ENCODE measurements at places on chromosomes 16 and 17. TPM values are rescaled to one million over a fixed set of nuclear protein-coding genes. Genes with fewer than 3 reads are reported as not detected.

DNA sequence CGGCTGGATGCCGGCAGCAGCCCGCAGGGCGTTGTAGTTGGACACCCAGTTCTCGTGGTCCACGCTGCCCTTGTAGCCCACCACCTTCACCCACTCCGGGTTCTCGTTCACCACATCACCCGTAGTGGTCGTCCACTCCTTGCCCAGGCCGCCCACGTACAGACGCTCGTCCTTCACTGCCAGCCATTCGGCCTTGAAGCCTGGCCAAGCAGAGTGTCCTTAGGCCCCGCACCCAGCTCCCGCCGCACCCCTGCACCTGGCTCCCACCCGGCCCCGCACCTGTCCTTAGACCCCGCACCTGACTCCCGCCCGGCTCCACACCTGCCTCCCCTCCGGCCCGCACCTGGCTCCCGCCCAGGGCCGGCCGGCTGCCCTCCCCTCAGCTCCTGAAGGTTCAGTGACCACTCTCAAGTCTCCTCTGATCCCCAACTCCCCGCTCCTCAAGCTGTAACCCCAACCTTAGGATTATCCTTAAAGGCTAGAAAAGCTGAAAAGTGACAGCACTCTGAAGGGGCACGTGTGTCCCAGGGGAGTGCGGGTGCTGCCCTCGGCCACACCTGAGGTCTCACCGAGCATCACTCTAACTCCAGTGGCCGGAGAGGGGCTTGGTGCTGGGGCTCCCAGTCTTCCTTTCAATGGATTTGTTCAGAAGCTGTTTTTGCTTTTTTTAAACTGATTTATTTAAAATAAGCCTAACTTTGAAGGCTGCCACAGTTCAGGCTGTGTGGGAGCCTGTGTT lies 14.4 kb downstream of the CANT1 start:
- DNase-seq: no peak

- no peak for DNase-seq
These were observed 69.0 kb upstream of the GNAO1 start for GRCh38 chr16:56122251-56122650.

DNA sequence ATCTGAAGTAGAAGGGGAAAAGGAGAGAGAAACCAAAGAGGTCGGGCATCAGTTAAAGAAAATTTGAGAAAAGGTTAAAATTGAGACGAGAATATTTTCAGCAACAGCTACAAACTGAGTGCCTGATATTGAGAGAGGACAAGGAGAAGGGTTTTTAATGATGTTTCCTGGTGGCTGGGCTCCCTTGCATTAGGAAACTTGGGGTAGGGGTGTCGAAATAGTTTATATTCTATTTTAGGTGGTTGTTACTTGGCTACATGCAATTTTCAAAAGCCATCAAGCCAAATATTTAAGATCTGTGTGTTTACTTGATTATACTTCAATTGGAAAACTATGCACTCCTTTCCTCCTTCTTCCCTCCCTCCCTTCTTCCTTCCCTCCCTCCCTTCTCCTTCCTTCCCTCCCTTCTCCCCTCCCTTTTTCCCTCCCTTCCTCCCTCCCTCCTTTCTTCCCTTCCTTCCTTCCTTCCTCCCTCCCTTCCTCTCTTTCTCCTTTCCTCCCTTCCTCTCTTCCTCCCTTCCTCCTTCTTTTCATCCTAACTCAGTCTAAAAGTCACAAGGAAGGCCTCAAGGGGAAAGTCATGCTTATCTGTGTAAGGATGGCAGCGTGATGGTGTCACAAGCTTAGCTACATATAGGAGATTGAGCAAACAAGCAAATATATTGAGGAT lies 1.8 kb upstream of the APOH start:
- no peak for DNase-seq

GRCh38 chr17:50976951-50977472 lies 110.9 kb upstream of the TOB1 start:
- no peak for DNase-seq

Gene GH2
- polyA plus RNA-seq: not detected

GRCh38 chr17:73211745-73212144 lies 18.9 kb downstream of the COG1 start:
- no peak for DNase-seq

Gene CLDN6
- 0.12 TPM for polyA plus RNA-seq

Gene KRTAP2-2
- polyA plus RNA-seq: 0.16 TPM

- DNase-seq: no peak
These were observed 5.2 kb downstream of the PLXDC1 start for GRCh38 chr17:39146273-39146672.

DNA sequence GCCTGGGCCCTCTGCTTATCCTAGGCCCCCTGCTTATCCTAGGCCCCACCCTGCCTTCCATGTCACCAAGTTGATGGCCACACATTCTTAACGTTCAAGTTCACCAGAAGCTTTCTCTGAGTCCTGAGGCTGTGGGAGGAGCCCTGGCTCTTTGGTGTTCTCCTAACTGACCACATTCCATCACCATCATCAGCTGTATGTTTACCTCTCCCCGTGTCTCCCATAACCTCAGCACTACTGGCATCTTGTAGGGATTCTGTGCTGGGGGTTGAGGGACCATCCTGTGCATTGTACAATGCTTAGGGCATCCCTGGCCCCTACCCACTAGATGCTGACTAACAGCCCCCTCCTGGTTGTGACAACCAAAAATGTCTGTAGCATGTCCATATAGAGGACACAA lies 99.3 kb downstream of the NDE1 start:
- no peak for DNase-seq

GRCh38 chr17:48611213-48611612 lies 396 bp upstream of the HOXB7 start:
- no peak for DNase-seq

GRCh38 chr16:87331241-87331801 lies 14.1 kb upstream of the C16orf95 start:
- DNase-seq: no peak

Data from BJ (cell line).